Right ventricle myocardium superior (tissue), 1 donor: ENCODE measurements at places on chromosomes 12 and 14.
A peak's percentile ranks its signal among the peaks of the same experiment; 100 is the strongest.

DNA sequence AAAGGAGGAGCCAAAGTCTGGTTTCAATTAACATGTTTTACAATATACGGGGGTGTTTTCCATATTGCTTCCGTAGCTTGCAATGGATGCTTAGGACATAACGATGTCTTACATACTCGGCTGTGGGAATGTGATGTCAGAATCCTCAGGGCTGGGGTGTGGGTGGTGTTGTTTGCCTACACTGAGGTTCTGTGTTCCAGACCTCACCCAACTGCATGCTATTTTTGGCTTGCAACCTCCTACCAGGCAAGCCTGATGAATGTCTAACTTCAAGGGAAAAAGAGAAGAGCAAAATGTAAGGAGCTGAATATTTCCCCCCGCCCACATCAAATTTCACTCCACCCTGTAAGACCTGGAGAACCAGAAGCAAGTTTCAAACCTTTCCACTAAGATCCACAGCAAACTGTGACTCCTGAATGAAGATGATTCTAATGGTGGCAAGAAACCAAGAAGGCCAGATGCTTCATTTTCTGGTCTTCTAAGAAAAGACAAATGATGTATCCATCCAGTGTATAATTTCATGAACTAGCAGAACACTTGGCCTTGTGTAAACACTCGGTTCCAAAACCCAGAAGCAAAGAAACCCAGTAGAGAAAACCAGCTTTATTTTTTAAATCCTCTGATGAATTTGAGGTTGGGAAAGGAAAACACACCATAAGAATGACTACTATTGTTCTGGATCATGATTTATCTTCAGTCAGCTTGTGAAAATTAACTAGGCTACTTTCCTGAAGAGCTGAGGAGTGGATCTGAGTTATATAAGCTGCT lies 227.9 kb downstream of the DACT1 start:
- DNase-seq, result no peak

- DNase-seq, result no peak
These were observed 8.6 kb downstream of the TCP11L2 start for GRCh38 chr12:106311139-106311538.

DNA sequence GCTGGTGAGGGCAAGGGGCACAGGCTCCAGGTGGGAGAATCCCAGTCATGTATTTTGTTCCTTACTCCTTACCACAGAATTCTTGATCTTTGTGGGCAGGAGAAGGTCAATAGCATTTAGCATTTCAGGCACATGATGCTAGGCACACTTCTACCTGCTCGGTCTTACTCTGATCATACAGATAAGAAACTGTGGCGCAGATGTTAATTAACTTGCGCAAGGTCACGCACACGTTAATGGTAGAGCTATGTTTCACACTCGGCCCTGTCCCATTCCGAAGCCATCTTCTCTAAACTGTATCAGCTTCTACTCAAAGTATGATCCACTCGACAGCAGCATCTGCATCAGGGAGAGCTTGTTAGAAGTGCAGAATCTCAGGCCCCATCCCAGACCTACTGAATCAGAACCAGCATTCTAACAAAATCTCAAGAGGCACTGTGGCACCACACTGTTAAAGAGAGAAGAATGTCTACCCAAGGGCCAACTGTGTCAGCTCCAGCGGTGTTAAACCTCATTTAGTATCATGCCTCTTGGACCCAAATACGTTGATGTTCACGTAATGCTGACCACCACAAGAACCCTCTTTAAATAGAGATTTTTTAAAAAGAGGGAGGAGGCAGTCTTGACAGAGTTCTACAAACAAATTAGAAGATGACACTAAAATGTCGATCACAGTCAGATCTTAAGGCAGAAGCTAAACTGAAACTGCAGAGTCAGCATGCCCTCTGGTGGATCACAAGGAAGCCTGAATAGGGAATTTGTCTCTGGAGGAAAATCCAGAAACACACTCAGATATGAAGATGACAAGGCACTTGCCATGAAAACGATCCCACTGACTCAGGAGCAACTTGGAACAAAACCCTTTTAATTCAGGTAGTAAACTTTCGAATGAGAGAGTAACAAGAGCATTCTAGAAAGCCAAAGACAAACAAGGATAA lies 7.3 kb downstream of the STXBP6 start:
- DNase-seq, result no peak

DNA sequence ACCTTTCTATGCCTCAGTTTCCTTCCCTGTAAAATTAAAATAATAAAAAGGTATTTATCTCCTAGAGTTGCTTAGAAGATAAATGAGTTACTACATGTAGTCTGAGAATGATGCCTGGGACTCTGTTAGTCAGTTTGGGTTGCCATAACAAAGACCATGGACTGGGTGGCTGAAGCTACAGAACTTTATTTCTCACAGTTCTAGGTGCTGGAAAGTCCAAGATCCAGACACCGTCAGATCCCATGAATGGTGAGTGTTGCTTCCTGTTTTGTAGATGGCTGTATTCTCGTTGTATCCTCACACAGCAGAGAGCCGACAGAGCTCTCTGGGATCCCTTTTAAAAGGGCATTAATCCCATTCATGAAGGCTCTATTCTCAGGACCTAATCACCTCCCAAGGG lies 64.0 kb upstream of the LTA4H start:
- DNase-seq, result no peak

DNA sequence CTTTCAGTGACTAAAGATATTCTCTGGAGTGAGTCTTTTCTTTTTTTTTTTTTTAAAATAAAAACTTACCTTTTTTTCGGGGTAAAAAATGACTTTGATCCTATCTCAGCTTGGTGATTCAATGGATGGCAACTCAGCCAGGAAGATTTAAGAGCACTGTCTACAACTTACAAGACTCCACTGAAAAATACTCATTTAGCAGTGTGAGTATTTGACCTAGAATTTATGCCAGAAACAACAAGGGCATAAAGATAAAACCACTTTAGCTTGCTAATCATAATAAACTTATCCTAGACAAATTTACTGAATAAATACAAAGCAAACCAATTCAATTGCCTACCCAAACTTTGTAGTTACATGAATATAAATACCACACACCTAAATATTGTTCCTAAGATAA lies 446.6 kb downstream of the RPS29 start:
- no peak for DNase-seq

DNA sequence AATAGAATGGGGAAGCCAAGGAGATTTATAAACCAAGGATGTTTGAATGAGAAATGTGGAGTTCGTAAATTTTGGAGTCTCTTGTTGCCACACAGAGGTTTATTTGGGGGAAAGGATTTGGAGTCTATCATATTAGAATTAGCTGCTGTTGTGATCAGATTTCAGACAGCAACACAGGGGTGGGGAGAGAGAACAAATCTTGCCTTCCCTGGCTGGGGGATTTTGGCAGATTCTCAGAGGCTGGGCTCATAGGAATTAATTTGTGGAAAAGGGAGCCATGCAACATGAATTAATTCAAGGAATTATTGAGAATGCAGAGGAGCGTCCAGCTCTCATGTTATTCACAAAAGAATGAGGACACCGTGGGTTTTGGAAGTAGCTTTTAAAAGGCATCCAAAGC lies 73.9 kb upstream of the PRMT8 start:
- no peak for DNase-seq

DNA sequence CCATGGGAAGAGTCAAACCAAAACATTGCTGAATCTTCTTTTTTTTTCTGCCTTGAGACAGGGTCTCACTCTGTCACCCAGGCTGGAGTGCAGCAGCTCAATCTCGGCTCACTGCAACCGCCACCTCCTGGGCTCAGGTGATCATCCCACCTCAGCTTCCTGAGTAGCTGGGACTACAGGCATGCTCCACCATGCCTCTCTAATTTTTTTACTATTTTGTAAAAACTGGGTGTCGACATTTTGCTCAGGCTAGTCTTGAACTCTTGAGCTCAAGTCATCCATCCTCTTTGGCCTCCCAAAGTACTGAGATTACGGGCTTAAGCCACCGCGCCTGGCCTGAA lies 1.5 kb upstream of the KRT75 start:
- no peak for DNase-seq

DNA sequence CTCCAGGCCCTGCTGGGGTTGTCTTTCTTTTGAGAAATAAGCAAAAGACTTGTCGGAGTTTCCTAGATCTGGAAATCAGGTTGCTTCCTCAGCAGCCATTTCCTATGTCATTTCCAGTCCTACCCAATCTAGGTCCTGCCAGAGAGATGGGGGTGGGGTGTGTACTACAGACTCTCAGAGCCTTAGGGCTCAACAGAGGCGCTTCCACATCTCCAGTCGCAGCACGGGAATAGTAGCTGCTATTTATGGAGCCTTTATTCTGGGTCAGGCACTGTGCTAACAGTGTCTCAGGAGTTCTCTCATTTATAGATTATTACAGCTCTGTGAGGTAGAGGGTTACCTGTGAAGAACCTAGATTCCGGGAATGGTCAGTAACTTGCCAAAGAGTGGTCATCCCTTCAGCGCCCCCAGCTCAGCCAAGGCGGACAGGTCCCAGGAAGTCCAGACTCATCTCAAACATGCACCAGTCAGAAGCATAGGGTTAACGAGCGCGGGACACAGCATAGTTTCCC lies 21.9 kb downstream of the DHRS2 start:
- no peak for DNase-seq

DNA sequence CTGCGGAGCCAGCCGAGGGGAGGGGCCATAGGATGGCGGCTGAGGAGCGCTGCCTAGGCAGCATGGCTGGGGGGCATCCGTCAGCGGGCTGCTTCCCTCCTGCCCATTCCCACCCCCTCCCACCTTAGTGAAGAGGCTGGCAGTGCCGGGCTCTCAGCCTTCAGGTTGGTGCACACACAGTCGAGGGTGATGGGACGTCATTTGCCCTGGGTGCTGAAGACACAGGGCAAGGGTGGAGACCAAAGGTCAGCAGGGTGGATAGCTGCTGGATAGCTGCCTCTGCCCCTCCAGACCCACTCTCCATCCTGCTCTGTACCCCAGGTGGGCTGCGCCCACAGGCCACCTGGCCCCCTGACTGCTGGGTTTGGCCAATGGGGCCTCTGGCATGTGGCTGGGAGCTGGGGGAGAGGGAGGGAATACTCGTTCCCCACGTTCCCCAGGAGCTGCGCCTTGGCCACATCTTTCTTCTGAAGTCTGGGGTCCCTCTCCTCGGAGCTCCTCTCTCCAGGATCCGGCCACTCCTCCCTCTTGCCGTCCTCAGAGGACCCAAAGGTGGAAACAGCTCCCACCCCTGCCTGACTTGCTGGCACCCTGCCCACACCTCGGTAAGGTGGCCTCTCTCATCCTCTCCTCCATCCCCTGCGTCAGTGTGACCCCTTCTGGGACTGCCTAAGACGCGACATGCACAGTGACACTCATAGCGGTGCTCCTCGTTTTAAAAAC lies 11.2 kb upstream of the CDC42BPB start:
- DNase-seq, result no peak

DNA sequence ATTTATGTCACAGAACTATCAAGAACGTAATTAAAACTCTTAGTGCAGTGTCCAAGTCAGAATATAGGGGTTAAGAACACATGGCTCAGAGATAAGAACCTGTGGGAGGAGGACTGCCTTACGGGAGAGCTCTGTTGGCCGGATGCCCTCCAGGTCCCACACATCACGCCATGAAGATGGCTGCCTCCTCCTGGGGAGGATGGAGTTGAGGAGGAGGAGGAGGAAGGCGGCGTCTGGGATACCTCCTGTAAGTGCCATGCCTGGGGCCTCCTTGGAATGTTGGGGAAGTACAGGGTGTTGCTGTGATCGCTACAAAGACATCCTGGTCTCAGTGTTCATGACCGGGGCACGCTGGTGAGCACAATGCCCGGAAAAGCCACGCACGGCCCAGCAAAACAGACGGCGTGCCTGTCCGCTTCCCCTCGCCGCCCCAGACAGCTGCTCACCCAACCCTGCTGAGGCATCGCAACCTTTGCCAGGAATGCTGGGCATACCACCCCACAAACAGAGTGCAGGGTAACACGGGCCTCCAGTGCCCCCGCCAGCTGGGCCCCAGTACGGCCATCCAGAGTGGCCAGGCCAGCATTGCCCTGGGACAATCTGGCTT lies 28.7 kb upstream of the CD9 start:
- DNase-seq, result peak; percentile 73
